ENCODE measurements at places on chromosomes 3 and 15.

- peak; percentile 92 for DNase-seq
Observed at GRCh38 chr15:60591496-60592370, 112.8 kb upstream of the ICE2 start.

- no peak for DNase-seq
Observed at GRCh38 chr3:62022312-62022711, 351.0 kb downstream of the FEZF2 start.

- peak; percentile 43 for DNase-seq
Observed at GRCh38 chr3:51340013-51340829, 44.9 kb upstream of the MANF start.

DNA sequence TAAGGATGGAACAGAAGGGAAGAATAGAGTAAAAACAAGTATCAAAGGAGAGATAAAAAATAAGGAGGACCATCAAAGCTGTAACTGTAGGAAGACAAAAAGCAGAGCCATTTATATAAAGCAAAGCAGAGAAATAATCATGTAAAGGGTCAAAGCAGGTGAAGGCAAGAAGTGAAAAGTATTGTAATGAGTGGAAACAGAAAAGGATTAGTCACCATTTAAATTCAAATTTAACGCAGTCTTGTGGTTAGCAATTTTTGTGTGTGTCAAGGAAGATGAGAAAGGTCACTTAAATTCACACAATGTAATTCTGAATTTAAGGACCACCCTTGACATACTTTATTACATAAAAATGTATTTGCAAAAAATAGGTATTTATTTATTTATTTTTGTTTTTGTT, 567.8 kb downstream of the ROBO1 start:
- no peak for DNase-seq

DNA sequence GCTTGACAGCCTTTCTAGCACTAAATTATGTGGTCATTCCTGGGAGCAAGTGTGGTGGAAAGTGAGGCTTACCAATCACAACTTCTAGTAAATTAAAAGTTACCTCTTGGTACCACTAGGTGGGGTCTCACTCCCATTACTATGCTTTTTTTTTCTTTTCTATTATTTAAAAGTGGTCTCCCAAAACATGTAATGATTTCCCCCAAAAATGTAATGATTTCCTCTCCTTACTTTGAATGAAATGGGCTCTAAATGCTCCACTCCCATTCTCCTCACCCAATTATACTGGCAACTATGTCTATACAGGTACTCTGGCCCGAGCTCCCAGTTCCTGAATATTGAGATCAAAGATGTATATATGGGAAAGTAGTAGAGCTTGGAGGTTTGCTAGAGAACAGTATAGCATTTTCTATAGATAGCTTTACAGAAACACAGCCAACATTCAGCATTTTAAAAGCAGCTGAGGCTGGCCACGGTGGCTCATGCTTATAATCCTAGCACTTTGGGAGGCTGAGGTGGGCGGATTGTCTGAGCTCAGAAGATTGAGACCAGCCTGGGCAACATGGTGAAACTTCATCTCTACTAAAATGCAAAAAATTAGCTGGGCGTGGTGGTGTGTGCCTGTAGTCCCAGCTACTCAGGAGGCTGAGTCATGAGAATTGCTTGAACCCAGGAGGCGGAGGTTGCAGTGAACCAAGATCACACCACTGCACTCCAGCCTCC, 70.9 kb downstream of the DCUN1D1 start:
- DNase-seq: no peak

DNA sequence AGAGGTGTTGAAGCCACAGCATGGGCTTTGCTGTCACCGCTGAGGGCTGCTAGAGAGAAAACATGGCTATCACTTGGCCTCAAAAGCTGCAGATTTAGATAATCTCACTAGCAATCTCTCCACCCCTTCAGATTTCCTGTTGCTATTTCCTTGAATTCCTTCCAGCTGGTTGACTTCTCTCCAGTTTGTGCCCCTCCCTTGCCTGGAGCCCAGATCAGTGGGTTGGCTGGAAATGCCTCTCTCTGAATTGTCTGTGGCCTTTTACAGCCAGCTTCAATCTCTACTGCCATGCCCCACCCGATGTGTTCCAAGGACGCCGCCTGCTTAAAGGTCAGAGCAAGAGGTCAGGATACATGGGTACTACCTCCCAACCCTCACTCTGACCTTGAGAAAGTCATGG, 294.1 kb downstream of the NTRK3 start:
- no peak for DNase-seq

DNA sequence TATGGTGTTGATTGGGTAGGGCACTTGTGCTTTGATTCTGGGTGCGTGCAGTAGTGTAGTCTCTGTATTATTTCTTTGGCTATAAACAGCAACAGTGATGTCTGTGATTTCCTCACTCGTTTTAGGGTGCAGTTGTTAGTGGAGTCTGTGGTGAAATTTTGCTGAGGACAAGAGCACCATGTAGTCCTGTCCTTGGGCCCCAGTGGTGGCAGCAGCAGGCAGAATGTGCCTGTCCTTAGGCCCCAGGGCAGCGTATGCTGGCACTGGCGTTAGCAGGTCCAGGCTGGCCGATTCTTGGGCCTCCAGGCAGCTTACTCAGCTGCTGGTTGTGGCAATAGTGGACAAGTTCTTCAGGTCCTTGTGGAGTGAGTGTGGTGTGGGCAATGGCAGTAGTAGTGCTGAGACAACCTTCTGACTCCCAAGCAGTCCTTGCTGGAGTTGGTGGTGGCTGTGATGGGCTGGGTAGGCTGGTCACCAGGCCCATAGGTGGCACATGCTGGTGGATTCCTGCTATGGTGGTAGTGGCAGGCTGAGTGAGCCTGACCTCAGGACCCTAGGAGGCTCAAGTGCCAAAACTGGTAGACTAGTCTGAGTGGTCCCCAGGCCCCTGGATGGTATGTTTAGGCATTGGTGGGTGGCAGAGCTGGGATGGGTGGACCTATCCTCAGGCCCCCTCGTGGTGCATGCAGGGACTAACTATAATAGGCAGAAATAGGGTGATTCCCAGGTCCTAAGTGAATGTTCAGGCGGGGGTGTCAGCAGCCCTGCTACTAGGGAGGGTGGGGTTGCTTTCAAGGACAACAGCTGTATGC, 56.3 kb downstream of the TNFAIP8L3 start:
- DNase-seq: no peak

GRCh38 chr15:44489464-44489863, 47.5 kb upstream of the EIF3J start:
- no peak for DNase-seq

GRCh38 chr3:153150991-153151390, 11.0 kb upstream of the RAP2B start:
- DNase-seq: no peak

DNA sequence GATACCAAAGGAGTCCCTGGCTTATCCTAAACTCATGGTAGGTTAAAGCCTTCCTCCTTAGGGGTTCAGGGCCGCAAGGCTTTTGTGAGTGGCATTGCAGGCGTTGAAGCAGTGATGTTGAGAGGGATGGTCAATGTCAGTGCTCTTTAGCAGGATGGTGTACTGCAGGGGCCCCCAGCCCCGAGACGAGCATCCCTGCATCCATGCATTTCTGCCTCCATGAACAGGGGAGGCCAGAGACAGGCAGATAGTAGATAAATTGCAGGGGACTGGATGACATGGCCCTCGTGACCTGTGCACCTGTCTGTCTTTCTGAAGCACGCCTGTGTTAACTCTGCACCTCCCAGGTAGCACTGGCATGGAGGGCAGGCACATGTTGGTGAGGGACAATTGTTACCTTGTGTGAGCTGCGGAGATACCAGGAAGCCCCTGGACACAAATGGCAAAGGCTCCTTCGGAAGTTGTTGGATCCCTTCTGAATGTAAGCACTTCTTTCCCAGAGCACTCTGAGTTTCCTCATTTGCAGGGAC, 133.5 kb downstream of the SNRPN start:
- no peak for DNase-seq

DNA sequence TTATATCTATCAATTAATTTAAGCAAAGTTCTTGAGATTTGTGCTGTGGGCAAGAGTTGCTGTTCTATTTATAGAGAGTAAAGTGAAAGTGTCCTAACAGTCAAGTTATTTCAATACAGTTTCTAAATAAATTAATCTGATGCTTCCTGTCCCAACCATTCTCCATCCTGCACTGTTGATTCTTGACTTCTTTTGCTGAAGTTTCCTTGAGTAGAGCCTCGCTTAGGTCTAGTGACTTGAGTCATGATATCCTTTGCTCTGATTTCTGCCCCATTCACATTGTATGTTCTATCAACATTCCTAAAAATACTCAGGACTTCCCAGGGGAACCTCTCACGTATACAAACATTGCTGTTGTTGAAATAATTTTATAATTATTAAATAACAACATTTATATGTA, 498.4 kb upstream of the ALCAM start:
- DNase-seq: no peak

DNA sequence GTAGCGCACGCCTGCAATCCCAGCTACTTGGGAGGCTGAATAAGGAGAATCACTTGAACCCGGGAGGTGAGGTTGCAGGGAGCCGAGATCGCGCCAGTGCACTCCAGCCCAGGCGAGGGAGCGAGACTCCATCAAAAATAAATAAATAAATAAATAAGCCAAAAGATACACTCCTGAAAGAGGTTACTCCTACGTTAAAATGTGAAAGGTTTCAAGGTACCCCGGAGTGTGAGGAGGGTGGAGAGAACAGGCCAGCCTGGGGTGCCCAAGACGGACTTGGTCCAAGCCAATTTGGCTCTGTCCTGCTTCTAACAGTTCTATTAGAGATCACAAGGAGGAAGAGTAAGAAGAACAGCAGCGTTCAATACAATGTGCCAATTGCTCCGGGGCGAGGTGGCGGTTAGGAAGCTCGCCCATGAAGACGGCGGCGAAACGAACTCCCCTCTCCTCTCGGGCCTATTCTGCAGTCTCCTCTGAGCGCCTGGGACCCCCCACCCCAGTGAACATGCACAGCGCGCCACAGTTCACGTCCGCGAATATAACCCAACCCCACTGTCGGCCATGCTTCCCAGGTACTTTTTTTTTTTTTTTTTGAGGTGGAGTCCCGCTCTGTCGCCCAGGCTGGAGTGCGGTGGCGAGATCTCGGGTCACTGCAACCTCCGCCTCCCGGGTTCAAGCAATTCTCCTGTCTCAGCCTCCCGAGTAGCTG, 942 bp downstream of the ELP6 start:
- DNase-seq: peak; percentile 27

GRCh38 chr3:147119989-147120388, 286.4 kb downstream of the ZIC4 start:
- DNase-seq: no peak

Data from lower leg skin (tissue), 4 donors.